Gastroesophageal sphincter (tissue), 4 donors: ENCODE measurements at places on chromosomes 12 and 14. TPM values are rescaled to one million over a fixed set of nuclear protein-coding genes. Genes with fewer than 3 reads are reported as not detected.

The CCDC184 gene
- total RNA-seq, result 0.39 TPM

- no peak for ATAC-seq
These were observed 158.6 kb downstream of the MON2 start for GRCh38 chr12:62625228-62625627.

DNA sequence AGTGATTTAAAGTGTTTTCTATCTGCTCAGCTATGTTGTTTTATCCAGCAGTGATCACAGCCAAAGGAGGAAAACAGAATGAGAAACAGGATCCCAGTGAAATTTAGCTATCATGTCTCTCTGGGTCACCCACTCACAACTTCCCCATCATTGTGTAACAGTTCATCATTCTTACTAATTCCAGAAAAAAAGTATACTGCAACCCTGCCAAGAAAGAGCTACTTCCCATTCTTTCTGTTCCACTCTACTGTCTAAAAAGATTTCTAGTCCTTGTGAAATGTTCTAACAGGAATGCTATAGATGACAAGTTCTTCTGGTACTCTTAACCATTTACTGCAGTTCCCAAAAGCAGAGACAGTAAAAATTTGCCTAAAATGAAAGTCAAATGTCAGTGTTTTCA lies 39.2 kb upstream of the CD163 start:
- ATAC-seq, result peak; percentile 66

- no peak for ATAC-seq
These were observed 7.4 kb downstream of the SCARB1 start for GRCh38 chr12:124856132-124856841.

GRCh38 chr14:89909586-89909985 lies 44.9 kb downstream of the EFCAB11 start:
- no peak for ATAC-seq

- no peak for ATAC-seq
These were observed 106.6 kb upstream of the NOS1 start for GRCh38 chr12:117468016-117468415.

The PIWIL1 gene
- total RNA-seq, result not detected

GRCh38 chr12:61993734-61994345 lies 266.4 kb upstream of the USP15 start:
- no peak for ATAC-seq

The SERPINA1 gene
- total RNA-seq, result 16.0 TPM

- ATAC-seq, result no peak
These were observed 24.1 kb upstream of the SLC6A13 start for GRCh38 chr12:286531-287300.

GRCh38 chr12:23617749-23618148 lies 331.7 kb downstream of the SOX5 start:
- no peak for ATAC-seq

DNA sequence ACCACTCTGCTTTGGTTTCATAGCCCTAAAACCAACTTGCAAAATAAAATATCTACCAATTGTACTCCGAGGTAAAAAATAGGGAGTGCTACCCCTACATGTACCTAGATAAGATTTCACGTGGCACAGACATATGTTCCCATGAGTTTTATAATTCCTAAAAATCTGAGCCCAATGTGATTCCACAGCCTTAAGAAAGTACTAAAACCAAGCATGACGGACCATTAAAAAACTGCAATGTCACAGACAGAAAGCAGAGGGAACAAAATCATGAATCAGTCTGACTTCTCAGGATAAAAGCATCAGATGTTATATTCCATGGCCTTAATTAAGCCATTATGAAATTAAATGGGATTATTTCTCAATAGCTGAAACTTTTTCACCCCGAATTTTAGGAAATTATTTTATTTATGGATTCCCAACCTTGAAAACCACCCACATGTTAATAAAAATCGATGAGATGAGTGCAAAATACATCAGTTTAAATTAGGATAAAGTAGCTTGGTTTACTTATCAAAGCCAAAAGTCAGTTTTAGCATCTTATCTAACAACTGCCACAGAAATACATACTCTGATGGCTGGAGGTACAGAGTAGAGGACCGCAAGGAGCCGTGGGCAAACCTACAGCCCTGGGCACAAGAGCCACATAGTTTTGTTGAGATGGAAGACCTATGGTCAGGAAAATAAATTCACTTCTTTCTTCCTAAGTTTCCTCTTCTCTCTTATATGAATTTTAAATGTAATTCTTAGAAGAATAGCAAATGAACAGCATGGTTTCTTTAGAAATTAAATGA lies 4.5 kb downstream of the ITPR2 start:
- no peak for ATAC-seq

- no peak for ATAC-seq
These were observed 31.5 kb upstream of the GZMB start for GRCh38 chr14:24665440-24665991.

The KRT78 gene
- 0.27 TPM for total RNA-seq

The MNAT1 gene
- total RNA-seq, result 30.4 TPM

DNA sequence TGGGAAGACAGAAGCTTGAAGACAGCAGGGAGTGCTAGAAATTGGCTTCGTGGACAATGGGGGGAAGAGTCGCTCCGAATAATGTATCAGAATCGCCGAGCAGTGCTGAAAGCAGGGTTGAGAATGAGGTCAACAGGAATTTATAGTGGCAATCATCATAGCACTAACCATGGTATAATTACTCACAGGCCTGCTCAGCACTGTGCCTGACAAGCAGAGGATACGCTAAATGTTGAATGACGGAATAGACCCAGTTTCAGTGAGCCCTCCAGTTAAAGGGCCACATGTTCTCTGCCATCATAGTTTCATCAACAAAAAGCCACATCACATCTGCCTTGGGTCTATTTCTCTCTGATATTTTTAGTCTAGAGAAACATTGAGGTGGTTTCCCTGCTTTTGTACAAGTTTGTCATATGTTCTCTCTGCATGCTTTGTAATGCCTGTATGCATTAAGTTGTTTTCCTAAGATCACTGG lies 130.3 kb upstream of the EGLN3 start:
- ATAC-seq, result no peak

GRCh38 chr12:28708918-28709371 lies 440.1 kb upstream of the FAR2 start:
- peak; percentile 36 for ATAC-seq

The SLC38A1 gene
- total RNA-seq, result 273 TPM

DNA sequence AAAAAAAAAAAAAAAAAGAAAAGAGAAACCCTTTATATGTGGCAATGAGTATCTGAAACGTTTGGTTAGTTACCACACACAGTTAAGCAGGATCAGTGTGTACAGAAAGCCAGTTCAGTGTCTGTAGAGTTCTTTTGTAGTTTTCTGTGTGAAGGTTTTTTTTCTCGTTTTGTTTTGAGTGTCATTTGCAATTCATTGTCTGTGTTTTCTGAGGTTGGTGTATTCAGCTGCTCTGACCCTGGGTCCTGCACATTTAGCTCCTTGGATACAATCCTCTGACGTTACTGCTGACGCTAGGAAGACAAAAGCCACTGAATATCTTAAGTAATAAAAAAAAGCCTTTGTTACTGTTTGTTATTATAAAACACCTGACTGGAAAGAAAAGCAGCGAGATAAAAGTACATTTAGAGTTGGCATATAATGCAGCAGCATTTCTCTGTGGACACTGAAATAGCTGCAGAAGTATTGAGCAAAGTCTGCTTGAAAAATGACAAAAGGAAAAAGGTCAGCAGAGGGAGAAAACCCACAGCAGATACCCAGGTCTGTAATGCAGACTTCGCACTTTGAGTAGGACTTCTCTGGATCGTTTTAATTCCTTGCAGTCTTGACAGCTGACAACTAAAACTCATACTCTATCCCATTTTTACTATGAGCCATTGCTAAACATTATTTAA lies 89.0 kb downstream of the POLR3B start:
- ATAC-seq, result no peak

DNA sequence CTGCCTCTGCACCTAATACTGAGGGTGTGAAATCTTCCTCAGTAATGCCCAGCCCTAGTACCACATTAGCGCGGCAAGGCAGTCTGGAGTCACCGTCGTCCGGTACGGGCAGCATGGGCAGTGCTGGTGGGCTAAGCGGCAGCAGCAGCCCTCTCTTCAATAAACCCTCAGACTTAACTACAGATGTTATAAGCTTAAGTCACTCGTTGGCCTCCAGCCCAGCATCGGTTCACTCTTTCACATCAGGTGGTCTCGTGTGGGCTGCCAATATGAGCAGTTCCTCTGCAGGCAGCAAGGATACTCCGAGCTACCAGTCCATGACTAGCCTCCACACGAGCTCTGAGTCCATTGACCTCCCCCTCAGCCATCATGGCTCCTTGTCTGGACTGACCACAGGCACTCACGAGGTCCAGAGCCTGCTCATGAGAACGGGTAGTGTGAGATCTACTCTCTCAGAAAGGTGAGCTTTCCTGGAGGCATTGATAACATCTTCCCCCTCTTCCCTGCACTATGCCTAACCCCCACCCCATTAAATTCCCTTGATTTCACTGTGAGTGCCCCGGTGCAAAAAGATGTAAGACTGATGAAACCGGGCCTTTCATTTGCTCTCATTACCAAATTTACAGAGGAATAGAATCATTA lies 291.4 kb downstream of the NAV3 start:
- peak; percentile 13 for ATAC-seq

GRCh38 chr12:131074221-131075083 lies 120.7 kb downstream of the ADGRD1 start:
- ATAC-seq, result peak; percentile 72

The ZNF268 gene
- 15.5 TPM for total RNA-seq
